GM23248 (cell line): ENCODE measurements at places on chromosomes 5 and 9.
A peak's percentile ranks its signal among the peaks of the same experiment; 100 is the strongest.

- no peak overlapping the region for H3K4me3 ChIP-seq
- H3K27me3 ChIP-seq, result no peaks in the 10 kb centered on the region
- H3K4me1 ChIP-seq, result no peaks in the 10 kb centered on the region
- H3K36me3 ChIP-seq, result no peaks in the 10 kb centered on the region
- H3K27ac ChIP-seq, result no peak overlapping the region
Observed at GRCh38 chr9:6896562-6896961, 138.8 kb downstream of the KDM4C start.

DNA sequence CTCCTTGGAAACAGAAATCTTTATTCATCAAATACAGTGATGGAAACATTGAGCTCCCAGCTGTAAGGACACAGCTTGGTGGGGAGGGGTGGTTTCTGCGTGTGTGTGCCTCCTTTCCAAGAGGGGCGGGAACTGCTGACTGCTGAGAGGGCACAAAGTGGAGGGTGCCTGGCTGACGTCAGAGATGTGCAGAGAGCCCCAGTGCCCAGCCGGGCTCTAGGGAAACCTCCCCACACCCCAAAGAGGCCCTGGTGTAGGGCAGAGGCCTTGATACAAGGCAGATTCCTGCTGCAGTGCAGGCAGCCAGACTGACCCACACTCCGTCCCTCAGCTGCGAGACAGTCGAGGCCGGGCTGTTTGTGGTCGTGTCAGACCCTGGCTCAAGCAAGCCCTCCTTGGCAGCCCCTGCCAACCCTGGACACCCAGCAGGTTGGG, 191.0 kb downstream of the CACNA1B start:
- H3K27ac ChIP-seq, result no peak overlapping the region
- no peaks in the 10 kb centered on the region for H3K36me3 ChIP-seq
- no peaks in the 10 kb centered on the region for H3K4me1 ChIP-seq

DNA sequence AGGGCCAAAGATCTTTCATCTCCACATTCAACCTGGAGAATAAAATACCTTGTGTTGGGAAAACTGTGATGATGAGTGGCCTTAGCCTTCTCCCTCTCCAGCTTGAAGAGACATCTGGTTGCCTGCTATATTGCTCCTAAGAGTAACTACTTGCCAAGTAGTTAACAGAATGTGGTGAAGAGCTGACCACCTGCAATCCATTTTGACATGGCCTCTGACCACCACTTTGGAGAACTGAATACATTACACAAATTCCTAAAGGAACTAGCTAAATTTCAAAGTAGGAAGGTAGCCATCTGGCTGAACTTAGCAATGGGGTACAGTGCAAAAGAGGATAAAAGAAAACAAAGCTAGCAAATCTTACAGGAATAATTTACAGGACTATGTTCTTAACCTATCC, 7.2 kb downstream of the TBCA start:
- H3K27ac ChIP-seq, result no peak overlapping the region
- peaks cover 15% of the 10 kb centered on the region for H3K4me1 ChIP-seq
- DNase-seq, result no peak
- no peak overlapping the region for H3K4me3 ChIP-seq

DNA sequence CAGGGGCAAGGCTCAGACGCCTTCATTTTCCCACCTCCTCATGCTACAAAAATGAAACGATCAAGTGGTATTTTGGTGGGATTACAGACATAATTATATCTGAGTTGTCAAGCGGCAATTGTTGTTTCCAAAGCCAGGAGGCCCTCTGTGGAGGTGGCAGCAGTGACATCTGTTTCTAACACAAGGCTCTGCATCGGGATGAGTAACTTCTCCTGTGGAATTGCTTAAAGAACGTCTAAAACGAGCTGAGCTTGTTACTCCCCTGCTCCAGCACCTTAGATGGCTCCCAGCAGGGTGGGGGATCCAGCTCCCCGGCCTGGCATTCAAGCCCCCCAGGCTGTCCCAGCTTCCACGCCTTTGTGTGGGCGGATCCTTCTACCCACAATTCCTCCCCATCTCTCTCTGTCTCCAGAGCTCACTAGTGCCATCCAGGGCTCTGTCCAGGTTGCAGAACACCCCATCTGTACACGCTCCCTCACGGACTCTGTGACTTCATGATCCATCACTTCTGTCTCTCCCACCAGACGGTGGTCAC, 36.8 kb downstream of the DAB2IP start:
- peaks cover 9% of the 10 kb centered on the region; the same call in 1 of the 2 replicates for H3K4me1 ChIP-seq
- H3K4me3 ChIP-seq, result no peak overlapping the region
- no peak overlapping the region for H3K27ac ChIP-seq
- no peak for DNase-seq
- H3K36me3 ChIP-seq, result no peaks in the 10 kb centered on the region
- H3K27me3 ChIP-seq, result no peaks in the 10 kb centered on the region

- H3K27me3 ChIP-seq, result no peaks in the 10 kb centered on the region
- H3K36me3 ChIP-seq, result no peaks in the 10 kb centered on the region
- DNase-seq, result peak; percentile 91
- H3K27ac ChIP-seq, result peak overlapping the region; percentile 61
- H3K4me3 ChIP-seq, result peak overlapping the region; percentile 23
- H3K4me1 ChIP-seq, result peaks cover 38% of the 10 kb centered on the region
Observed at GRCh38 chr9:97768746-97769145, 71.6 kb upstream of the XPA start.

DNA sequence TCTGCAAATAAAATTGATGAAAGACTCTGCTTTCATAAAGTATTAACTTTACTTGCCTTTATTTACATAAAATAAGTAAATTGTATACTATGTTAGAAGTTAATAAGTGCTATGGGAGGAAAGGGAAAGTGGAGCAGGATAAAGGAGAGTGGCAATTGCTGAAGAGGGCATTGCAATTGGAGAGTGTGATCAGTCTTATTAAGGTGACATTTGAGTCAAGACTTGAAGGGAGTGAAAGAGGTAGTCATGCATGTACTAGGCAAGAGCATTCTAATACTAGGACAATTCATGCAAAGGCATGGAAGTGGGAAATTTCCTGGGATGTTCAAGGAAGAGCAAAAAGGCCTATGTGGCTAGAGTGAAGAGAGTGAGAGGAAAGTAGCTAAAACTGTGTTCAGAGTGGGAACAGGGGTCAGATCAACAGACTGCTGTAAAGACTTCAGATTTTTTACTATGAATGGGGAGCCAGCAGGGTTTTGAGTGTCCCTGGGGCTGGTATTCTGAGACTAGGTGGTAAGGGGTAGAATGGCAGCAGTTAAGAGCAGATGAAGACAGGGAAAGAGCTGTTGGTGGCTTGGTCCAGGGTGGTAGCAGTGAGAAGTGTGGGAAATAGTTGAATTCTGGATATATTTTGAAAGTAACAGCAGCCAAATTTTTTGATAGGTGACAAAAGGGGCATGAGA, 182.3 kb upstream of the RIOK2 start:
- no peaks in the 10 kb centered on the region for H3K36me3 ChIP-seq
- no peaks in the 10 kb centered on the region for H3K27me3 ChIP-seq
- H3K27ac ChIP-seq, result no peak overlapping the region
- no peak for DNase-seq

GRCh38 chr5:91177085-91177484, 206.0 kb downstream of the ARRDC3 start:
- DNase-seq, result no peak
- H3K4me1 ChIP-seq, result peaks cover 21% of the 10 kb centered on the region
- no peaks in the 10 kb centered on the region for H3K36me3 ChIP-seq
- H3K27ac ChIP-seq, result no peak overlapping the region
- H3K4me3 ChIP-seq, result no peak overlapping the region

DNA sequence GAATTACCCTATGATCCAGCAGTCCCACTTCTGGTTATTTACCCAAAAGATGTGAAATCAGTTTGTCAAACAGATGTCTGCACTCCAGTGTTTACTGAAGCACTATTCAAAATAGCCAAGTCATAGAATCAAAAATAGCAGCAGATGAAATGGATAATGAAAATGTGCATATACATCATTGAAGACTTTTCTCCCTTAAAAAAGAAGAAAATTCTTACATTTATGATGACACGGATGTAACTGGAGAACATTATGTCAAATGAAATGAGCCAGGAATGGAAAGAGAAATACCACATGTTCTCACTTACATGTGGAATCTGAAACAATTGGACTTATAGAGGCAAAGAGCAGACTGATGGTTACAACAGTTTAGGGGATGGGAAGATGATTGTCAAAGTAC, 21.5 kb upstream of the PLEKHG4B start:
- H3K4me1 ChIP-seq, result no peaks in the 10 kb centered on the region
- no peak overlapping the region for H3K27ac ChIP-seq
- peaks cover 20% of the 10 kb centered on the region for H3K27me3 ChIP-seq
- no peaks in the 10 kb centered on the region for H3K36me3 ChIP-seq

GRCh38 chr9:127848756-127849504, 5.5 kb downstream of the ENG start:
- DNase-seq, result no peak
- peaks cover 8% of the 10 kb centered on the region; the same call in 1 of the 2 replicates for H3K36me3 ChIP-seq
- no peaks in the 10 kb centered on the region for H3K27me3 ChIP-seq
- peaks cover 31% of the 10 kb centered on the region for H3K4me1 ChIP-seq
- no peak overlapping the region for H3K27ac ChIP-seq

GRCh38 chr5:123776761-123777160, 264.8 kb downstream of the CSNK1G3 start:
- H3K4me3 ChIP-seq, result no peak overlapping the region
- peaks cover 12% of the 10 kb centered on the region for H3K4me1 ChIP-seq
- H3K27me3 ChIP-seq, result no peaks in the 10 kb centered on the region
- DNase-seq, result peak; percentile 85
- H3K36me3 ChIP-seq, result no peaks in the 10 kb centered on the region

DNA sequence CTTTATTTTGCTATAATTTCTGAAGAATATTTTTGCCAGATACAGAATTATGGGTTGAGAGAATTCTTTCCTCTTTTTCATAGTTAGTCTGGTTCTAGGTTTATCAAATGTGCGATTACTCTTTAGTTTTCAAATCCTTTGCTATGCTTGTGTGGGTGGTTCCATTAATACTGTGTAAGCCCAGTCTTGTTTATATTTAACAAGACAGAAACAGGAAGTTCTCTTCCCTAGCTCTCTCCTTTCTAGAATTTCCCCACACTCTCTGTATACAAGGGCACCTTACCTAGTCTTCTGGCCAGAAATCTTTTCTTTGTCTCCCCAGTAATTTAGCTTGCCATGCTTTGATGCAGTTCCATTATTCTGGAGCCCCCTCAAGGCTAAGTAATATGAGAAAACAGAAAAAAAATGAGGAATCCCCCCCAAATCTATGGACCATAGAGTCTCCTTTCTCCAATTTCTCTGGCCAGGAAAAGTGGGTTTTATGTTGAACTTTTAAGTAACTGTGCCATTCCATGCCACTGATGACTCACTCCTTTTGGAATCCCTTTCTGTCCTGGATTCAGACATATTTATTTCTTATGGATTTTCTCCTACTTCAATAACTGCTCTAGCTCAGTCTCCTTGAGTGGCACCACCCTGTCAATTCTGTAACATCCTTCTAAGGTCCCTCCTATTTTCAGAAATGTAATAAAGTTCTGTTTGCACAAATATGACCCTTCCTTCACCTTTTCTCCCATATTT, 1714.1 kb downstream of the EFNA5 start:
- H3K4me1 ChIP-seq, result no peaks in the 10 kb centered on the region; the same call in 1 of the 2 replicates
- H3K4me3 ChIP-seq, result no peak overlapping the region
- H3K27ac ChIP-seq, result no peak overlapping the region
- H3K27me3 ChIP-seq, result no peaks in the 10 kb centered on the region
- DNase-seq, result peak; percentile 37
- H3K36me3 ChIP-seq, result no peaks in the 10 kb centered on the region

DNA sequence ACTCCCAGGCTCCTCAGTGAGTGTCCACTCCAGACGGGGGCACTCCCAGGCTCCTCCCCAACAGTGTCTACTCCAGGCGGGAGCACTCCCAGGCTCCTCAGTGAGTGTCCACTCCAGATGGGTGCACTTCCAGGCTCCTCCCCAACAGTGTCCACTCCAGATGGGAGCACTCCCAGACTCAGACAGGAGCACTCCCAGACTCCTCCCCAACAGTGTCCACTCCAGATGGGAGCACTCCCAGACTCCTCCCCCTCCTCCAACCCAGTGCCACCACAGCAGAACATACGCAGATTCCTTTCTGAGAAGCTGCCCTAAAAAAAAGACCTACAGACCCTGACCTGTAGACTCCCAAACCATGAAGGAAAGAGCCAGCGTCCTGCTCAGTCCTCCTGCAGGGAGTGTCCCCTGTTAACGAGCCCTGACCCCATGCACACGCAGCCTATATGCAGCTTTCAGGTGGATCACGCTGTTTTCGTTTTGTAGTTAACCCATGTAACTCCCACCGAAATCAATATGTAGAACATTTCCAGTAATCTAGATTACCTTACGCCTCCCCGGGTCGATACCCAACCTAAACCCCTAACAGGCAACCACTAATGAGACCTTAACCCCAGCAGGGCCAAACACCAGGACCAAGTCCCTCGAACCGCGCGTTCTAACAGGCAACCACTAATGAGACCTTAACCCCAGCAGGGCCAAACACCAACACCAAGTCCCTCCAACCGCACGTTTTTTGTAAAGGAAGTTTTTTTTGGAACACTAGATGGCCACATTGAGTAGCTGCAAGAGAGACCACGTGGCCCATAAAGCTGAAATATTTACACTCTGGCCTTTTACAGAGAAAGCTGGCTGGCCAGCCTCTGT, 15.7 kb downstream of the PNPLA7 start:
- H3K27me3 ChIP-seq, result no peaks in the 10 kb centered on the region
- H3K36me3 ChIP-seq, result no peaks in the 10 kb centered on the region
- 0 out of 2 replicates have a peak overlapping the region, but pooled peaks have one; percentile 24 for H3K4me3 ChIP-seq
- H3K27ac ChIP-seq, result no peak overlapping the region

GRCh38 chr9:111896942-111897600, 457 bp downstream of the UGCG start:
- peaks cover 14% of the 10 kb centered on the region for H3K4me1 ChIP-seq
- peak overlapping the region; percentile 83 for H3K27ac ChIP-seq
- peak; percentile 65 for DNase-seq
- no peaks in the 10 kb centered on the region for H3K27me3 ChIP-seq
- H3K36me3 ChIP-seq, result 0 out of 2 replicates have a peak, but pooled peaks cover 3% of the 10 kb centered on the region

DNA sequence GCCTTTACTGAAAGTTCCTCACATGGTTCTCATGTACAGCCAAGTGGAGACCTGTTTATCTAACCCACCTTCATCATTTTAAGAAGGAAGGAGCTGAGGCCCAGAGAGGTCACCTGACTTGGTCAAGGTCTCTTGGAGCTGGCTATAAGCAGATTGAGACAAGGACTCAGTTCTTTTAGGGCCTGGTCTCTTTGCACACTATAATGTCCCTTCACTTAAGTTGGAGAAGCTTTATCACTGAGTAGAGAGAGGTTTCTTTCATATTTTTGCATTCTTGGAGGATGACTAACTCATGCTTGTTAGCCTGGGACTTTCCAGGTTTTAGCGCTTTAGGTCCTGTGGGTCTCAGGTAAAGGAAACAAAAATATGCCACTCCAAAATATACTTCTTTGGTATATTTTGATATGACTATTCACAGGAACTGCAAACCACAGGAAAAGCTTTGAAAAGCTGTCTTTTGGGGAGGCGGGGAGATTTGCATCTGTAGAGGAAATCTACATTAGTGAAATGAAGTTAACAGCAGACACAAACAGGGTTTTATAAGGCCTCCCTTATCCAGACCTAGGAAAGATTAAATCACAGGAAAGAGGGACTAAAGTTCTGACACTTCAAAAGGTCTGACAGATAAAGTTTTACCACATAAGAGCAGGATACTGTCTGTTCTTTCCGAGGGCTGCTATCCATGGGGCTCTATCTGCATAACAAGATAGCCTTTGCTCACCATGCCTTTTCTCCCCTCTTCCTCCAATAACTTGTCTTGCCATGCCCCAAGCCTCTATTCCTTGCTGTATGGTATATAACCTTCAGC, 95.8 kb upstream of the ANKRD55 start:
- H3K36me3 ChIP-seq, result no peaks in the 10 kb centered on the region
- no peaks in the 10 kb centered on the region for H3K27me3 ChIP-seq
- peaks cover 6% of the 10 kb centered on the region; the same call in 1 of the 2 replicates for H3K4me1 ChIP-seq
- DNase-seq, result peak; percentile 27
- no peak overlapping the region for H3K4me3 ChIP-seq
- H3K27ac ChIP-seq, result no peak overlapping the region

- DNase-seq, result peak; percentile 20
- no peaks in the 10 kb centered on the region for H3K36me3 ChIP-seq
- H3K4me3 ChIP-seq, result no peak overlapping the region
- H3K27ac ChIP-seq, result no peak overlapping the region
Observed at GRCh38 chr5:146828385-146828784, 50.2 kb downstream of the PPP2R2B start.
